NCI-H146 (cell line): ENCODE measurements at places on chromosomes 5 and 9.

DNA sequence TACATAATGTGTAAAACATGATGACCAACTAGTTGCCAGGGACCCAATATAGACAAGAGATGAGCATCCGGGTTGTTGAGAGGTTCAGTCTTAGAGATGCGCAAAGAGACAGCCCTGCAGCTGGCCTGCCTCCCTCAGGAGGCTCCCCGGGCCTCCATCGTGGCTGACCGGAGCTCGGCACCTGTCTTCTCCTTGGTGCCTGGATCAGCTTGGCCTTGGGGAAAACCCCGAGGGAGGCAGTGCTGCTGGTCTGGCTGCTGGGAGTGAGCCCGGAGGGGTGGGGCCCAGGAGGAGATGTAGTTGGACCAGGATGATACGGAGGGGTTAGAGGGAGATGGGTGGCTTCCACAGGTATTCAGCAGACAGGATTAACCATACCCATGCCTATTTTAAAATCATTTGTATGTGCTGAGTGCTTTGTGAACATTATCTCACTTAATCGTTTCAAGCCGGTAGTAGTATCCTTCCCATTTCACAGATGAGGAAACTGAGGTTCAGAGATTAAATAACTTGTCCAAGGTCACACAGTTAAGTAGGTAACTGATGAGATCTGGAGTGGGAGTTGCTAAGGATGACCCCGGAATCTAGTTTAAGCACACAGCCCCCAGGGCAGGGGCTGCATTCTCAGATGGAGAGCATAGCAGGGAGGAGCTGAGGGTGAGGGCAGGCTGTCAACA is 173.8 kb downstream of the COL23A1 start:
- DNase-seq, result no peak

DNA sequence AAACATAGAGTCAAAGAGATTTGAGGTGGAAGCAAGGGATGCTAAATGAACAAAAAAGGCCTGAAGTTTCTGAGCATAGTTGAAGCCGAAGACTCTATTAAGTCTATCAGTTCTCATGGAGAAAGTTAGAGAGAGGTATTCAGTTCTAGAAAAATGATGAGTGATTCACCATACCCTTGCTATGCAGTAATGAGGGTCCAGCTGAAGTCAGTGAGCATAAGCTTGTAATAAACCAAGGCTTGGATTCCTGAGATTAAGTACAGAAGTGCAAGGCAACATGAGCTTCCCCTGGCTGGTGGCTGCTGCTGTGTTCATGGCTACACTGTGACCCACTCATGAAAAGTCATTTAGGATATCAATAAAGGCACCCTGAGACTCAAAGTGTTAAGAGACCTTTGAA is 129.7 kb upstream of the MTAP start:
- DNase-seq, result no peak

- no peak for DNase-seq
These were observed 94.9 kb upstream of the PLPPR1 start for GRCh38 chr9:100933656-100934055.

GRCh38 chr5:59151162-59151889 is 568.5 kb downstream of the RAB3C start:
- no peak for DNase-seq

GRCh38 chr9:89593727-89594427 is 10.9 kb upstream of the GADD45G start:
- peak; percentile 66 for DNase-seq

GRCh38 chr5:58066076-58066475 is 393.8 kb downstream of the PLK2 start:
- DNase-seq, result no peak

DNA sequence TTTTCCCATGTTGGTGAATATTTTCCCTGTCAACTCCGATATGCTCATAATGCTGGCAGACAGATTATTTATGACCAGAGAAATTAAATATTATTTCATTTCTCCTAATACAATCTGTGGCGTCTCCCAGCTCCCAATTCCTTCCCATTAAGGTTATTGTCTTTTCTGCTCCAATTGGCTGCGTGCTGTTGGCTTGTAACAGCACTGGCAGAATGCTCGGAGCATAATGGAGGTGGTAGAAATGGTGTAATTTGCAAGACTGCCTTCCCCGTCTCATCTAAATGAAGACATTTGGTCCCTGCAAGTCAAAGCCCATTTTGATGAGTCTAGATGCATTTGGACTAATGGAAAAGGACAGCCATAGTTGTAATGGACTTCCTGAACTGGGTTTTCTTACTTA is 601.7 kb downstream of the BRINP1 start:
- no peak for DNase-seq

GRCh38 chr9:76365028-76365427 is 29.2 kb downstream of the RFK start:
- DNase-seq, result peak; percentile 24

DNA sequence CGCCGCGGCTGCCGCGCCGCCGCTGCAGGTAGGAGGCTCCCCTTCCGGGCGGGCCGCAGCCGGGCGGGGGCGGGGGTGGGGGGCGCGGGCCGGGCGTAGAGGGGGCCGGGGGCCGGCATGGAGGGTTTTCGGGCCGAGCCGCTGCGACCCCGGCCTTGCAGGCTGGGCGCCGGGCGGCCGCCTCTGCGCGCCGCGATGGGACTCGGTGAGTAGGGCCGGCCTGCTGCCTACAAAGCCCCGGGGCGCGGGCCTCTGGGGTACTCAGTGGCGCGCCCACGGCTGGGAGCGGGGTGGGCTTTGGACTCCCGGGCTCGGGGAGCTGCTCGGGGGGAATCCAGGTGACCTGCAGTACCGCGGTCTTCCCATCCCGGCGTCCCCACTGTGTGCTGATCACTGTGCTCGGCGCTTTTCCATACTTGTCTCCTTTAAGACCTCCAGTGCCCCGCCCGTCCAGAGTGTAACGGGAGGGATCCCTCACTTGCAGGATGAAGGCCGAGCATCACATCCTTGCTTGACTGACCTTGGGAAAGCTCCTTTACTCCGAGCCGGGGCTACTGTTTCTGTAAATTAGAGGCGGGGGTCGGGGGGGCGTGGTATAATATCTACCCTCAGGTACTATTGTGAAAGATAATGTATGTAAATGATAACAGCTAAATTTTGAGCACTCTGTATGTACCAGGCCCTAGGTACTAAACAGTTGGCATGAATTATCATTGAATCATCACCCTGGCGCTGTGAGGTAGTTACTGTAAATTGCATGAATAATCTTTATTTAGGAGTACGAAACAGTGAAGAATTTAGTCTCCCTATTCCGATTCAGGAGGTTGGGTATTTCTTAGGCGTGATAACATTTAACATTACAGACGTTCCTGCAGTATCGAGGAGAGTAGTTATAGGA is 672 bp downstream of the MSANTD3 start:
- DNase-seq, result peak; percentile 66

DNA sequence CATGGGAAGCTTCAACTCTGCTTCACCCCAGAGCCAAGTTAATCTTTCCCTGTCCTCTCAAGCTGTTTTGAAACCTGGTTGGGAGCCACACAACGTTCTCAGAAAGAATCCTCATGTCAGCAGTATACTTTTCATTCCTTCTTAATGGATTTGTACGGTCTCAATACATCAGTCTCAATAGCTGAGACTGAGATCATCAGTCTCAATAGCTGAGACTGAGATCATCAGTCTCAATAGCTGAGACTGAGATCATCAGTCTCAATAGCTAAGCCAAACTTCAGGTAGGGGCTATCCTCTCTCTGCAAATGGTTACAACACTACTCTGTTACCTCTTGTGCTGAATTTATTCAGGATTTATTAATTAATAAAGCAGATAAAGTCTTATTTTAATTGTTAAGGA is 1317.4 kb upstream of the CDH9 start:
- DNase-seq, result no peak
